ENCODE measurements at places on chromosomes 7 and 10.
A peak's percentile ranks its signal among the peaks of the same experiment; 100 is the strongest.

DNA sequence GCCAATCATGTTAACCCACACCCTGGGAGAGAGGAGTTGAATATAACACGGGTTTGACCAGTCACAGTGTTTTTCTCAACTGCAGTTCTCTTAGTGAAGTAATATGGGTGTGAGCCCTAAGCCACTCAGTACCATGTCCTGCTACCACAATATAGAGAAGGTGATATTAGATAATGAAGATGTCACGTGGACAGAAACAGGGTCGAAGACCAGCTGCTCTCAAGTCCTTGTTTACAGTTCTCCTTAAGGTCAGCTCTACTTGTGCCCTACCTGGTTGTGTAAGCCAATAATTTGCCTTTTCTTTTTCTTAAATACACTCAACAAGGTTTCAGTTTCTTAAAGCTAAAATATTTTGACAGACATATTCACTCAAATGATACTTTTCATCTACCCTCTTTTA is 128.3 kb upstream of the POT1 start:
- no peak for DNase-seq

- no peak for DNase-seq
These were observed 114.8 kb downstream of the TSPAN12 start for GRCh38 chr7:120743128-120743527.

- DNase-seq = no peak
These were observed 54.9 kb upstream of the DPYSL4 start for GRCh38 chr10:132131581-132132420.

GRCh38 chr7:137932881-137933269 is 69.0 kb downstream of the CREB3L2 start:
- DNase-seq = peak; percentile 93

DNA sequence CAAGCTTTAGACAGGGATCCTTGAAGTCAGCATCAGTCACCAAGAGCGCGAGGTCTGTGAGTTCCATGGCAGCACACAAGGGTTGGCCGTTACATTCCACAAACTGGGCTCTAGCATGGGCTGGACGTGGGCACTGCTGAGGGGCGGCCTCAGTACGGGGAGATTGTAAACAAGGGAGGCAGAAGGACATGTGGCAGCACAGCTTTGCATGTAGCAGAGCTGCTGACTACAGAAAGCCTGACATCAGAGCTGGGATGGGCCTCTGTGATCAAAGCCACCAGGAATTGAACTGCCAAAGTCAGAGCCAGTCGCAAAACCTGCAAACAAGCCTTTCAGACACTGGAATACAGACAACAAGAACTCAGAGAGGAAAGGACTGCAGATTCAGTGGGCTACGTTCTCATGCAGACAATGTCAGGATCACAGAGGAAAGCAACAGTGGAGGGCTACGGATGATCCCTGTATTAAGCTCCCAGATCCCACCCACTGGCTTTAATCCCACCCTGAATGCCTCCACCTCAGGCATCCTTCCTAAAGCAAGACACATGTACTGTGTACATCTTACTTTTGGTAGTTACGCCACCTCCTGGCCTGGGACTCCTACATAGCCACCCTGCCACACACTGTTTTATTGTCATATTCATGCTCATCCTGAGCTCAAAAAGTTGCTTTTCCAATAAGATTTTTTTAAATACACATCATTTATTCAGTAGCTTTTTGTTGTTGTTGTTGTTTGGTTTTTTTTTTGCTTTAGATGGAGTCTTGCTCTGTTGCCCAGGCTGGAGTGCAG is 291.1 kb upstream of the IMMP2L start:
- DNase-seq = peak; percentile 17

GRCh38 chr7:32658034-32658433 is 162.7 kb downstream of the AVL9 start:
- DNase-seq = peak; percentile 47

DNA sequence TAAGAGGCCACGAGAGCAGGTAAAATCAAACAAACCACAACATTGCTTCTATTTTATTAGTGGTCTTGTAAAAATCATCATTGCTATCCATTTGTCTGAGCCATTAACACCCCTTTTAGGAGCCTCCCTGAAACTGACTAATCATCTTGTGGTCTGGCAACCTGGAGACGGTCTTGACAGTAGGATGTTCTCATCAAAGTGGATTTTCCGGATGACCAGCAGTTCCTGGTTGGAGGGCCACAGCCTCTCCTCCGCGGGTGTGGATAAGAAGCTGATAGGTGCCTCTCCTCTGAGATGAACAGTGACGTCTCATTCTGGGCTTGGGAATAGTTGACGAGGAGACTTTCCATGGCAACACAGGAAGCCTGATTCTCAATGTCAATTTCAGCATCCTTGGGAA is 490.7 kb downstream of the TYW1 start:
- no peak for DNase-seq

- peak; percentile 27 for DNase-seq
These were observed 282.0 kb downstream of the ADK start for GRCh38 chr10:74432841-74433594.

DNA sequence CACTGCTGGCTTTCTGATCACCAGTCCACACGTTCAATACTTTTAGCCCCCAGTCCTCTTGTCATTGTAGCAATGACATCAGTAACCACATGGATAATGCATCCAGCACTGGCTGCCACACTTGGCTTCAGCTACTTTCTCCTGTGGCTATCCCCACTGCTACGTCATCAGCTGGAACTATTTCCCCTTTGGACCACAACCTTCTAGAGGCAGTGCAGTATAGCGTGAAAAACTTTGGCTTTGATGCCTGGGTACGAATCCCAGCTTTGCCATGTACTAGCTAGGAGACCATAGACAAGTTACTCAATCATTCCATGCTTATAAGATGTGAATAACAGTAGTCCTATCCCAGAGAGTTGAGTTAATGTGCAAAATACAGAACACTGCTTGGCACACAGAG is 63.2 kb downstream of the CCDC3 start:
- no peak for DNase-seq

DNA sequence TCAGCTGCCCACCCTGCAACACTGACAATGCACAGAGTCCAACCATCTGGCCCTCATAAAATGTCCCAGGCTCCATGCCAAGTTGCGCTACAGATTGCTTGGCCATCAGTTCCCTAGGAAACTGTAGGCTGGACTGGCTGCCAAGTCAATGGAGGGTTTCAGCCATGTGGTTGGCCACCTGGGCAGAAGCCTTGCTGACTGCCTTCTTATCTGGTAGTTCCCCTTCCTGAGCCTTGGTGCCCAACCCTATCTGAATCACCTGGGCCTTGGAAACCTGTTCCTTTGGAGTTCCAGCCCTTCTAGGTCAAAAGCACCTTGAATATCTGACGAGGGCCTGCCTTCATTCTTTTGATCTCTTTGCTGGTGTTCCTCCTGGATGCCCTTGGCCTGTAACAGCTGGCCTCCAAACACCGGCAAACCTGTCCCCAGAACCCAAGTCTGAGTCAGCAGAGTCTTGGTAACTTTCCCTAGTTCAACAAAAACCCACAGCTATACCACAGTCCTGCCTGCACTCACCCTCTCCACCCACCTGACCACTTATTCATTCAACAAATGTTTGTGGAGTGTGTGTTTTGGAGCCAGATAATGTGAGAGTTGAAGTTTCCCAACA is 37.4 kb upstream of the KDM7A start:
- DNase-seq = peak; percentile 93

DNA sequence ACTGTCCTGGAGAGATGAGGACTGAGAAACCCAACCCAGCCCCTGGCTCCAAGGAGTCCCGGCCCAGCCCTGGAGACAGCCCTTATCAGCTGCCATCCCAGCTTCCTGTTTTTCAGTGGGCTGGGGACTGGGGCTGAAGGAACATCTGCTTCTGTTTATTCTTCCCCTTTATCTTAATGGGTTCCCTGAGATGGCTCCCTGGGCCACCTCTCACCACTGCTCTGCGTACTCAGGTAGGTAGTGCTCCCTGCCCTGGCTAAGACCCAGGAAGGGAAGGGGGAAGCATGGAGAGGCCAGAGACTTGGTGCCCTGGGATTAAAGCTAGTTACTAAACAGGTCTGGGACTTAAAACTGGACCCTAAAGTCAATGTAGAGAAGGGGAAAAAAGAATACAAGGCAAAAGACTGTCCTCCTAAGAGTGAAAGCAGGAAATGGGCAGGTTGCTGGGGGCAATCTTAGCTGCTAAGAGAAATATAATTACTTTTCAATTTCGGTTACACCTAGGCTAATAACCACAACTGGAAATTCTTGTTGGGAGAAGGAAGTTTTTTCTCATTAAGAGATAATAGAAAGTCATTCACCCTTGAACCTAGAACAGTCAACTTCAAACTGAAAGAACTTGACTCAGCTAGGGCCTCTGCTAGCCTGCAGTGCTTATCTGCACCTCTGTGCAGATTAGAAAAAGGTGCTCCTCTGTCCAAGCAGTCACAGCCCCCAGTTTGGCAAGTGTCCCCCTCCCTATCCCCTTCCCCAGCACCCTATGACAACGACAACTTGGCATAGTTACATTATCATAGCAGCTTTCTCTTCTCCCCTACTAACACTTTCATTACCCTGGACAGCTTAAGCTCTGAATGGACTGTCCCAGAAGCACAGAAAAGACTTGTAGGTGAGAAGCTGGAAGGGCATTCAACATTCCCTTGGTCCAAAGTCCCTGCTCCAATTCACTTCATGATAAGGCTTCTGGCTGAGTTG is 65.6 kb upstream of the KDM7A start:
- no peak for DNase-seq

DNA sequence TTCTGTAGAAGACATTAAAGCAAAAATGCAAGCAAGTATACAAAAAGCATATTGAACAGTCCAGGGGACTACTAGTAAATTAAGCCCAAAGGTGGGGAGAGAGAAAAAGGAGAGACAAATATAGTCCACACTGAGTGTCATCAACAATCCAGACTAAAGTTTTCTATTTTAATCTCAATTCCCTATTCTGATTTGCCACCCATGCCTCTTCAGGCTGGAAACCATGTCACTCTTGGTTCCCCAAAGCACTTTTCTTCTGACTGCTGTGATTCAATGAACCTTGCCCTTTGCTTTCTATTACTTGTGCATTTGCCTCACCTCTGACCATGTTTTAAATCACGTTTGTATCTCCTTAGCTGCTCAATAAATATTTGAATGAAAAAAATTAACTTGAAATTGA is 95.3 kb upstream of the AOAH start:
- no peak for DNase-seq

- no peak for DNase-seq
These were observed 82.7 kb downstream of the ARHGAP22 start for GRCh38 chr10:48522011-48522765.

DNA sequence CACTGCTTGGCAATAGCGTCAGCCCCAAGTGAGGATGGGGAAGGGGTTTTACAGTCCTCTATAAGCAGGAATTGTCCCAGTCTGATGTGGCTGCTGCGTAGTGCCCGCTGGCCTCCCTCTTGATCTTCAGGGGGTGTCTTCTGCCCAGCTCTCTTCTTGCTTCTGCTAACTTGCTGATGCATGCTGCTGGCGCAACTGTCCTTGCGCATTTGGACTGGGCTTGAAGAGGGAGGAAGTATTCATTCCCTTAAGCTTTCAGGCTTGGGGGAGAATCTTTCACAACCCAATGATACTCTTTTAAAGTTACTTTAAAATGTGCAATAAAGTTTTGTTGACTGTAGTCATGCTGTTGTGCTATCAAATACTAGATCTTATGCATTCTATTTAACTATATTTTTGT is 10.3 kb downstream of the GALNT11 start:
- DNase-seq = no peak

- DNase-seq = no peak
These were observed 82.5 kb downstream of the ABLIM1 start for GRCh38 chr10:114575417-114576131.

GRCh38 chr7:103988468-103989199 is 824 bp downstream of the RELN start:
- no peak for DNase-seq

Measured in fibroblast of mammary gland (primary cell).